ENCODE measurements at places on chromosomes 2 and 18.

DNA sequence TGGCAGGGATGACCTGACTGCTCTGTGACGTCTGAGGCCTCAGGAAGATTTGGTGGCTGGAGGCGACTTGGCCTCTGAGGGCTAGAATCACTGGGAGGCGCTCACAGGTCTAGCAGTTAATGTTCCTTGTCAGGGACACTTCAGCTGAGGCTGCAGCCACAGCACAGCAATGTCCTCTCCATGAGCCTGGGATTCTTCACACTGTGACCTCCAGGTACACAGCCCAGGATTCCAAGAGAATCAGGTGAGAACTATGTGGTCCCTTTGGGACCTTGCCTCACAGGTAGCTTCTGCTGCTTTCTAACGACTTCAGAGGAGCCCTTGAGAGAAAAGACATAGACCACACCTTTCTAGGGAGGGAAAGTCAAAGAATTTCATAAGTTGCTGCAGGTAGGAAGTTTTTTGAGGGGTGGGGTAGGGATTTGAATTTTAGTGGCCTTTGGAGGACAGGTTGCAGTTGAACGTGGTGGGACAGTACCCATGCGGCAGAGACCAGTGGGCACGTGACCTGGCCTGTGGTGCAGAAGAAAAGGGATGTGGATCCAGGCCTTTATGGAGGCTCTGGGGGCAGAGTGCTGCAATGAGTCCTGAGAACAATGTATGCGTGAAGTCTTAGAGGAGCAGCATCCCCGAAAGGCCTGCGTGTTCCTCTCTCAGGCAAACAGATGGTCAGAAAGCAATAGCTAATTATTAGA is 86.2 kb downstream of the LYPD1 start:
- DNase-seq: no peak

- no peak for DNase-seq
These were observed 72.8 kb downstream of the TCF4 start for GRCh38 chr18:55515214-55515613.

GRCh38 chr2:197838036-197838435 is 33.6 kb downstream of the PLCL1 start:
- no peak for DNase-seq

GRCh38 chr2:238448031-238448955 is 21.6 kb downstream of the ASB1 start:
- DNase-seq: no peak

- DNase-seq: no peak
These were observed 43.1 kb downstream of the KCTD18 start for GRCh38 chr2:200466425-200467418.

Measured in activated naive CD4-positive, alpha-beta T cell (primary cell).